COLO829 (cell line): ENCODE measurements at places on chromosomes 5 and 9.

DNA sequence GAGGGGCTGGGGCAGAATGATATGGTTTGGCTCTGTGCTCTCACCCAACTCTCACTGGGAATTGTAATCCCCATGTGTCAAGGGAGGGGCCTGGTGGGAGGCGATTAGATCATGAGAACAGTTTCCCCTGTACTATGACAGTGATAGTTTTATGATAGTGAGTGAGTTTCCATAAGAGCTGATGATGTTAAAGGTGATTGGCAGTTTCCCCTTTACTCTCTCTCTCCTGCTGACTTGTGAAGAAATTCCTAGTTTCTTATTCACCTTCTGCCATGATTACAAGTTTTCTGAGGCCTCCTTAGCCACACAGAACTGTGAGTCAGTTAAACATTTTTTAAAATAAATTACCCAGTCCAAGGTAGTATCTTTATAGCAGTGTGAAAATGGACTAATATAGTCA lies 120.4 kb upstream of the CDH9 start:
- DNase-seq, result no peak

GRCh38 chr5:146199176-146199815 lies 4.1 kb upstream of the RBM27 start:
- DNase-seq, result no peak

GRCh38 chr5:170752257-170753215 lies 31.0 kb upstream of the GABRP start:
- DNase-seq, result no peak

- no peak for DNase-seq
Measured at GRCh38 chr9:123865226-123866000, 64.5 kb downstream of the DENND1A start.

DNA sequence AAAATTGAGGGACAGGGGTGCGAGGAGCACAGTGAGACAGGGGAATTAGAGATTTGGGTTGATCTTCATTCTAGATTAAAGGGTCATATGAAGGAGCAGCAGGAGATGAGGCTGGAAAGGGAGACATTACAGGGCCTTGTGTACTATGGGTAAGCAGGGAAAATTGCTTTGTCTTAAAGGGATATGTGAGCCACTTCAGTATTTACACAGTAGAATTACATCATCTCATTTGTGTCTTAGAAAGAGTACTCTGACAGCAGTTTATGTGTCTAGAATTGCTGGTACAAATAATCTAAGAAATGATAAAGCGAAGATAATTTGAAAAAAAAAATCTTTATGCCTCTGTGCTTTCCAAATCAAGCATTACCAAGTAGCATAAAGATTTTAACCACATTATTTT lies 287.0 kb upstream of the ARRDC3 start:
- no peak for DNase-seq

GRCh38 chr5:172150514-172151425 lies 37.3 kb downstream of the STK10 start:
- DNase-seq, result no peak

DNA sequence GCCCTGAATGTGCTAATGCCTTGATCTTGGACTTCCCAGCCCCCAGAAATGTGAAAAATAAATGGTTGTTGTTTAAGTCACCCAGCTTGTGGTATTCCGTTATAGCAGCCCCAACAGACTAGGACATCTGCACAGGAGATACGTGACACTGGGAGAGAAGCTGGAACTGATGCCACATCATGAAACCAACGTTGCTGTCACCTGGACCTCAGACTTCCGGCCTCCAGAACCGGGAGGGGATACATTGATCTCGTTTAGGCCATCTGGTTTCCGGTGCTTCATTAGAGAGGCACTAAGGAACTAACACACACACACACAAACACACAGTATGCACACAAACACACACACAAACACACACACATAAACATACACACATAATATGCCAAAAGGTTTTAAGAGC lies 75.0 kb upstream of the ICE1 start:
- no peak for DNase-seq

GRCh38 chr5:125065741-125066140 lies 319.3 kb upstream of the ZNF608 start:
- no peak for DNase-seq

DNA sequence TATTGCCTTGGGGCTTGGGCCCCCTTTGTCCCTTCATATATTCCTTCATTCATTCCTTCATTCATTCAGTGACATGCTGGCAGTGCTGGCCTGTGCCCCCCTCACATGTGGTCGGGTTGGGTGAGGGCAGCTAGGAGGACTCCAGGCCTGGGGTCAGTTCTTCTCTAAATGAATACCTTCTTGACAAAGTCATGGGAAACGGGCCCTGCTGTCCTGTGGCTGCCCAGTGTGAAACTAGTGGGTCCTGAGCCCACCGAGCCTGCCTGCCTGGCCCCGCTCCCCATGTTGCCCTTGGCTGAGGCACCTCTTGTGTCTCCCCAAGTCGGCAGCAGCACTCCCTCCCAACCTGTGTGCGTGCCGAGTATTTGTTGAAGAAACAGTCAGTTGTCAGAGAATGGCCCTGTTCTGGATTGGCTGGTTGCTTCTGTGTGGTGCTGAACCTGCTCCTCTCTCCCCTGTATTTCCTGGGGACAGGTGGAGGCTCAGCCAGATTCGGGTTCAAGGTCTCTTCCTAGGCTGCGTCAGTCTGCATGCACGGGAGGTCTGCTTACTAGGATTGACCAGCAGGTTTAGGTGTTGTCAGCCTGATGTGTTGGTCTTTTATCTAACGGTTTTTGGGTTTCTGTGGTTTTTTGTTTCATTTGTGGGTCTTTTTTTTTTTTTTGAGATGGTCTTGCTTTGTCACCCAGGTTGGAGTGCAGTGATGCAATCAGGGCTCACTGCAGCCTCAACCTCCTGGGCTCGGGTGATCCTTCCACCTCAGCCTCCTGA lies 3.0 kb upstream of the CEL start:
- DNase-seq, result no peak

DNA sequence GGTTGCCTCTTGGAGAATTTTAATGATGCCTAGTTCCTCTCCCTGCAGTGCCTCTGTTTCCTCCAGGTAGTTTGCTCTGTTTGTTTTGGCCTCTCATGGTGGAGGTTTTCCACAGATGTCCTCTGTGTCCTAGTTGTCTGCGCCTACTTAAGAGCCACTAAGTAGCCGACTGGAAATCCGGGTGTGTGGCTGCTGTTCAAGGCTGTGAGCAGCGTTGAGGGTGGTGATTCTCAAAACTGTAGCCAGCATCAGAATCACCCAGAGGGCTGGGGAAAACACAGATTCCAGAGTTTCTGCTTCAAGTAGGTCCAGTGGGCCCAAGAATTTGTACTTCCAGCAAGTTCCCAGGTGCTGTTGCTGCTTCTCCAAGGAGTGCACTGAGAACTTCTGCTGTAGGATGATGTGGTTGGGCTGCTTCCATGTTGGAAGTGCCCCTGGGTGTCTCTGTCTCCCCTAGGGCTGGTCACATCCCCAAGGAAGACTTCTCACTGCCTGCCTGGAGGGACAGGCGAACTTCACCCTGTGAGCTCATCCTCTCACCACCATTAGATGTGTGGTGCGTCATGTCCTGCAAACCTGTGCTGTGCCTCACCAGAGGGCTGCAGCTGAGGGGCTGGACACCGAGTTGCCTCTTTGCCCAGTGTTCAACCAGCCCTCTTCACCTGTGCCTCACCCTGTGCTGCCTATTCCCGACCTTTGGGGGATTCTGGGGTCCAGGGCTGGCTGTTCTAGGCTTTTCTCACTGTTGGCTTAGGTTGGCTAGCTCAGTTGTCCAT lies 34.8 kb downstream of the SECISBP2 start:
- no peak for DNase-seq

DNA sequence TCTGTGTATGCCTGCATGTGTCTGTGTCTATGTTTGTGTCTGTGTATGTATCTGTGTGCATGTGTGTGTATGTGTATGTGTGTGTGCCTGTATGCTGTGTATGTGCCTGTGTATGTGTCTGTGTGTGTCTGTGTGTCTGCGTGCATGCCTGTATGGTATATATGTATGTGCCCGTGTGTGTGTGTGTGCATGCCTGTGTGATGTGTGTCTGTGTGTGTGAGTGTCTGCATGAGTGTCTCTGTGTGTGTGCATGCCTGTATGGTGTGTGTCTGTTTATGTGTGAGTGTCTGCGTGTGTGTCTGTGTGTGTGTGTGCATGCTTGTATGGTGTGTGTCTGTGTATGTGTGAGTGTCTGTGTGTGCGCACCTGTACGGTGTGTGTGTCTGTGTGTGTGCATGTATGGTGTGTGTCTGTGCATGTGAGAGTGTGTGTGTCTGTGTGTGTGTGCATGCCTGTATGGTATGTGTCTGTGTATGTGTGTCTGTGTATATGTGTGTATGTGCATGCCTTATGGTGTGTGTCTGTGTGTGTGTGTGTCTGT lies 137.1 kb upstream of the IRX2 start:
- DNase-seq, result no peak

DNA sequence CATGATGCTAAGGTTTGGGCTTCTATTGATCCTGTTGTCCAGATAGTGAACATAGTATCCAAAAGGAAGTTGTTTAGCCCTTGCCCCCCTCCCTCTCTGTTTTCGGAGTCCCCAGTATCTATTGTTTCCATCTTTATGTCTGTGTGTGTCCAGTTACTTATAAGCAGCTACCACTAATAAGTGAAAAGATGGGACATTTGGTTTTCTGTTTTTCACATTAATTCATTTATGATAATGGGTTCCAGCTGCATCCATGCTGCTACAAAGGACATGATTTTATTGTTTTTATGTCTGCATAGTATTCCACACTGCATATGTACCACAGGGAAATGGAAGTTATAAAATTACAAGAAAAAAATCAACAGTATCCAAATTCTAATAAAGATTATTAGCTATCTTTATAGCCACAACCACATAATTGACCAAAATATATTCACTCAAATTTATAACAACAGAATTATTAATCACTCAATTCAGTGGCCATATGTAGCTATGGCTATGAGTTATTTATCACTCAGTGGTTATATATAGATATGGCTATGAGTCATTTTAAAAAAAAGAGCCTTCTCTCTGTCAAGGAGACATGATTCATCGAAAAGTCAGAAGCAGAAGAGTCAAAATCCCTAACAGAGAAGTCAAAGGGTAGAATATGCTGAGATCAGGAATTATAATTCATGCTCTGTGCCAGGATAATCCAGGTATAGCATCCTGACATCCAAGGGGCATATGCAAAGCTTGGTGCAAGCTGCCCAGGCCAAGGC lies 367.5 kb downstream of the DEPDC1B start:
- peak; percentile 68 for DNase-seq

DNA sequence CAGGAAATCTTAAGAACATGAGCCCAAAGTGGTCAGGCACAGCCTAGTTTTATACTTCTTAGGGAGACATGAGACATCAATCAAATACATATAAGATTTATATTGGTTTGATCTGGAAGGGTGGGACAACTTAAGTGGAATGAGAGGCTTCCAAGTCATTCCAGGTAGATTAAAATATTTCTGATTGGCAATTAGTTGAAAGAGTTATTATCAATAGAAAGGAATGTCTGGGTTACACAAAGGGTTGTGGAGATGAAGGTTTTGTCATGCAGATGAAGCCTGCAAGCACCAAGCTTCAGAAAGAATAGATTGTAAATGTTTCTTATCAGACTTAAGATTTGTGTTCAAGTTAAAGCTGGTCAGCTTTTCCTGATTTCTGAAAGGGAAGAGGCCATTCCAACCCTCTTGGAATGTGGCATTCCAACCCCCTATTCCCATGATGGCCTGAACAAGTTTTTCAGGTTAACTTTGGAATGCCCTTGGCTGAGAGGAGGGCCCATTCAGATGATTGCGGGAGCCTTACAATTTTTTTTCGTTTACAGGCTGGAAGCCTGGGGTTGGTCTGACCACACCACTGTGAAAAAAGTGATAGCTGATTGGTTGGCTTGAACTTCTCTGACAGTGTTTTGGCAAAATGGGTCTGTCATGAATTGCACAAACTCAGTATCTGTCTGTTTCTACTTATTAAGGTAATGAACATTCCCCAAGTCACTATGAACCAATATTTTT lies 245.6 kb upstream of the RAI14 start:
- no peak for DNase-seq

DNA sequence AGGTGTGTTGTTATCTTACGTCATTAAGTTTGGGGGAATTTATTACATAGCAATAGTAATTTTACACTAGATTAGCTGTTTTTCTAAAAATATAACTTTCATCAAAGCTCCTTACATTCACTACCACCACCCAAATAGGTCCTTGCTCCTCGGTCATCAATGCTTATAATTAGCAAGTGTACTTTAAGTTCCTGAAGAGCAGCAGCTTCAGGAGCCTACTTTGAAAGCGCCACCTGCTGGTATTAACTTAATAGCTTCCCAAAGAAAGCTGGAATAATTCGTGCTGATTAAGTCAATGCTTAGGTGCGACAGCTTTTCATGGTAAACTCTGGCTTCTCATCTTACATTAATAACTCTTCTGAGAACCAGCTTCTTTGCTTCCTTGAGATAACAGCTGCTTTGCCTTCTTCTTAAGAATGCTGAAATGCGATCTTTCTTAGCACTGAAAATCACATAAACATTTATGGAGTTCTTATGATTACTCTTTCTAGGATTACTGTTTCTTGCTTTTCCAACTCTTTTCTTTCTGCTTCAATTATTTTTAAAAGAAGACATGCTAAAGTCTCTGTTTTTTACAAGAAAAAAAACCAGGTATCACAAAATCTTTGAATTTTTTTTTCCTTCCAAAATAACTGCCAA lies 10.0 kb upstream of the C5 start:
- peak; percentile 84 for DNase-seq

DNA sequence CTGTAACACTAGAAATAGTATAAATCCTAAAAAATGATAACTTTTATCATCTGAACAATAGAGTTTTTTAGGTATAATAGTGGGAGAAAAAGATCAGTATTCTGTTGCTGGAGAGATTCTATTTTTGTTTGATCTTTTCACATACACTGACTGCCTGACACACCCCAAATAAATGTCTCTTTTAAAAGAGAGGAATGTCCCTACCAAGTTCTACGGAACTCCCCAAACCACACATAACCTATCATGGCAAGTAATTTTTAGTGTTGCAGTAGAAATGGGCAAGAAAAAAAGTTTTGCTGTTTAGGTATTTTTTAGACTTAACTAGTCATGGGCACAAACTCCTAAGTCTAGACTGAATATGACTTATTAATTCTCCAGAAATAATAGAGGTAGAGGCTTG lies 139.1 kb downstream of the ELAVL2 start:
- DNase-seq, result no peak

DNA sequence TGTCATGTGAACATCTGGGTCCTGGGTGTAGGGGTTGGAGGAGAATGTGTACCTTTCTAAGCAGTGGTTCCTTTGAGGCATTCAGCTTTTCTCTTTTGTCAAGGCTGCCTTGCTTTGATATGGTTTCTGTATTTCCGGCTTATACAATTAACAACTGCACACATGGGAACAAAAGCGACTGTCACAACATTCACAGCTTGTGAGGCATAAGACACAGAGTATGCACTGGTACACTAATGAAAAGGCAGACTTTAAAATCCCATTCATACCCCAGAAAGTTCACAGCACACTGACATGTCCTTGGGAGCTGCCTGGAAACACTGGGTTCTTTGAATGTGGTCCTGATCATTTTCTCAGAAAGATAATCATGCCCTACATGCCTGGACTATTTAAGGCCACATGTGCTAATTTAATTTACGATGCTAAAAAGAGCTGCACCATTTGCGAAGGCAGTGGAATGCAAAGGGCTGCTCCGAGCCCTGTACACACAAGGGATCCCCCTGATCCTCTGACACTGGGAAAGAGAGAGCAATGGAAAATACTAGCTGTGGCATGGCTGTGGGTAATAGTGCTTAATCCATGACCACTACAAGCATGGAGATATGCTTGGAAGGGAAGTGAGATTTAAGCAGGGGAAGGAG lies 131.8 kb downstream of the EFNA5 start:
- DNase-seq, result no peak

GRCh38 chr5:166602271-166602670 lies 1689.2 kb upstream of the WWC1 start:
- DNase-seq, result no peak
